ENCODE measurements at places on chromosomes 7 and 10. TPM values are rescaled to one million over a fixed set of nuclear protein-coding genes. Genes with fewer than 3 reads are reported as not detected.

- no peak overlapping the region for H3K4me3 ChIP-seq
- no peaks in the 10 kb centered on the region for H3K36me3 ChIP-seq
- H3K4me1 ChIP-seq: no peaks in the 10 kb centered on the region
- H3K27me3 ChIP-seq: no peaks in the 10 kb centered on the region
- H3K27ac ChIP-seq: no peak overlapping the region
- DNase-seq: no peak
These were observed 208.8 kb upstream of the SEMA3E start for GRCh38 chr7:83857691-83858090.

DNA sequence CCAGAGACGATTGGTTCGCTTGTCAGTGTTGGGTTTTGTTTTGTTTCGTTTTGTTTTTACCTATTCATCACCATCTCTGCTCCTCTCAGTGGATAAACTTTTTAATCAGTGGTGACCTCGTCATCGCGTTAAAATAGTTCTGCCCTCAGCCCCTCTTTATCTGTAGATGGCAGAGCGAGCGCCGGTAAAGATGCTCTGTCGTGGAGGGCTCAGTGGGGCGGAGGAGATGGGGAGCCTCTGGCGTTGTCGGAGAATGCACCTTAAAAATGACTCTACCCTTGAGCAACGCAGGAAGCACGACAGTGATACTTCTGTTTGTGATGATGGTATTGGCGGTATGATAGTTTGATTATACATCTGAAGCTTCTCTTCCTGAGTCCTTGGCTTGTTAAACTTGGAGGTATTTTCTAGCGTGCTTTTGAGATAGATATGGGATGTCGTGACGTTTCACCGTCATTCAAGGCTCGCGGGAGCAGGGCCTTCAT lies 554 bp downstream of the CSGALNACT2 start:
- H3K36me3 ChIP-seq: no peaks in the 10 kb centered on the region
- H3K27me3 ChIP-seq: no peaks in the 10 kb centered on the region
- H3K4me3 ChIP-seq: peak overlapping the region; percentile 82
- peaks cover 15% of the 10 kb centered on the region for H3K4me1 ChIP-seq

Gene CAPZA2
- 244 TPM for total RNA-seq

DNA sequence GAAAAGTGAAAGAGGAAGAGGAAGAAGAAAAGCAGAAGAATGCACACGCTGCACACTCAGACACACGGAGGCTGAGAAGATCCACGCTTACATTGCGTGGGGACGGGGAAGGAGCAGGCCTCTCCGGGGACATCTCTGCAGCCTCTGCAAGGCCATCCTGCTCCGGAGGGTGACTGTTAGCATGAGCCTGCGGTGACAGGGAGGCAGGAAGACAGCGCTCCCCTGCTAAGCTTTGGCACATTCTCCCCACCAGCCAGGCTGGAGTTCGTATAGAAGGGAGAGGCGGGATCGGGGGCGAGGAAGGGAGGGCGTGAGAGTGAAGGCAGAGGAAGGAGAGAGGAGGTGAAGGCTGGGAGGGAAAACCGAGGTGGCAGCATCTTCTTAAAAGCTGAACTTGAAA lies 366.0 kb upstream of the SHH start:
- H3K27me3 ChIP-seq: peaks cover 16% of the 10 kb centered on the region
- H3K36me3 ChIP-seq: no peaks in the 10 kb centered on the region
- peaks cover 6% of the 10 kb centered on the region for H3K4me1 ChIP-seq
- DNase-seq: no peak

Gene ADGRA1
- 0.80 TPM for total RNA-seq

DNA sequence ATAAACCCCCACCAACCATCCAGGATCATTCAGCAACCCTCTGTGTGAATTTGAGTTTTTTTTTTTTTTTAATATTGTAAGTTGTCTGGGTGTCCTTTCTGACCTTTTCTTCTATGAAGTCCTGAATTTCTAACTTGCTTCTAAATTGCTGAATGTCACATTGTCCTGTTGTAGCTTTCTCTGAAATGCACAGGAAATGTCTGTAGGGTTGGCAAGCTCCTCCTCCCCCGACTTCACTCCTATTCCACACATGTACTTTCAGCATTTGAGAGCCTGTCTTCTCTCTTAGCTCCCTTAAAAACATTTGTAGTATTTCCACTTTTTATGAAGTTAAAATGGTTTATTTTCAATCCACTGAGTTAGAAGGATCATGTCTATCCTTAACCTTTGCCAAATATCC lies 3.3 kb upstream of the CNNM2 start:
- H3K36me3 ChIP-seq: no peaks in the 10 kb centered on the region

GRCh38 chr7:155897758-155898386 lies 85.6 kb upstream of the SHH start:
- no peak overlapping the region for H3K4me3 ChIP-seq
- no peaks in the 10 kb centered on the region for H3K4me1 ChIP-seq
- DNase-seq: no peak
- H3K27ac ChIP-seq: no peak overlapping the region

DNA sequence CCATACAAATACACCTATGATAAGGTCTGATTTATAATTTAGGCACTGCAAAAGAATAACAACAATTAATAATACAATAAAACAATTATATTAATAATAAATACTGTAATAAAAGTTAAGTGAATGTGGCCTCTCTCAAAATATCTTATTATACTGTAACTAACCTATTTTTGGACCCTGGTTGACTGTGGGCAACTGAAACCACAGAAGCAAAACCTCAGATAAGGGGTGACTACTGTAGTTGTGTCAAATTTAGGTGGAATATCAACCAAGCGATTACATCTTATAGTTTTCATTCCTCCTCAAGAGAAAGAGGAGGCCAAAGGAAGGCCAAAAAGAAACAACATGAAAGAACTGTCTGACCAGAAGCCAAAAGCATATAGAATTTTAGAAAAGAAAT lies 103.9 kb downstream of the SKAP2 start:
- no peak overlapping the region for H3K4me3 ChIP-seq
- no peaks in the 10 kb centered on the region for H3K27me3 ChIP-seq
- no peaks in the 10 kb centered on the region for H3K36me3 ChIP-seq
- no peak for DNase-seq

Gene RADIL
- 3.0 TPM for total RNA-seq

Gene ACTL6B
- total RNA-seq: not detected

DNA sequence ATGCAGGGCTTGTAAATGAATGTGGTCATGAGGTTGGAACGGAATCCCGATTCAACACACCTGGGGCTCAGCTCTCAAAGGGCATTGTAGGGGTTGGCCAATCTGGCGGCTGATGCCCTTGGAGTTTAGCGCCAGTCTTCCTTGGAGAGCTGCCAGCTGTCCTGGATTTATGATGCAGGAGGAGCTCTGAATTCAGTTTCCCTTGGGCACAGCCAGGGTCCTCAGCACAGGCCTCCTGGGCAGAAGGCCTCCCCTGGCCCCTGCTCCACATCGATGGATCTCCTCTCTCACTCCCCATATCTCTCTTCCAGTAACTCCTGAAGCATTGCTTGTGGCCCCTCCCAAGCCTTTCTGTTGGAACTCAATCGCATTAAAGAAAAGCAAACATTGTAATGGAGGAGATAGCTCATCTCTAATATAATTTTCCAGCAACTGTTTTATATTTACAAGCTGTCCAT lies 985 bp upstream of the CYTH3 start:
- no peak for DNase-seq
- no peak overlapping the region for H3K27ac ChIP-seq
- peaks cover 23% of the 10 kb centered on the region for H3K4me1 ChIP-seq
- H3K4me3 ChIP-seq: no peak overlapping the region
- peaks cover 2% of the 10 kb centered on the region for H3K27me3 ChIP-seq
- H3K36me3 ChIP-seq: peaks cover 5% of the 10 kb centered on the region

DNA sequence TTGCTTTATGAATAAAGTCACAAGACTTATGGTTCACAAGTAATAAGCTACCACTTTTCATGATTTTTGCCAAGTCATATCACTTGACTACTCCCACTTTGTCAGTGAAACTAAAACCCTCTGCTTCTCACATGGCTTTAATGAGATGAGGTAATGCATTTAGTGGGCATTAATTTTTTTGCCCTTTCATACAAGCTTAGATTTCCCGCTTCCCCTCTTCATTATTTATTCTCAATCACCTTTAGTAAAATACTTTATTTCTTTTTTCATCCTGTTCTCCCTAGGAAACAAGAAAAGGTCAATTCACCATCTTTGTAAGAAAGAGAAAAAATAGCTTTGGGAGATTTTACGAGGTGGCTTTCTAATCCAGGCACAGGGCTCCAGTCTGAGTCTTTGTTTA lies 109.6 kb upstream of the STARD3NL start:
- DNase-seq: no peak
- H3K4me3 ChIP-seq: no peak overlapping the region
- no peak overlapping the region for H3K27ac ChIP-seq

GRCh38 chr10:32471232-32471631 lies 25.3 kb downstream of the CCDC7 start:
- no peak for DNase-seq
- no peak overlapping the region for H3K27ac ChIP-seq
- H3K4me3 ChIP-seq: no peak overlapping the region
- no peaks in the 10 kb centered on the region for H3K4me1 ChIP-seq

DNA sequence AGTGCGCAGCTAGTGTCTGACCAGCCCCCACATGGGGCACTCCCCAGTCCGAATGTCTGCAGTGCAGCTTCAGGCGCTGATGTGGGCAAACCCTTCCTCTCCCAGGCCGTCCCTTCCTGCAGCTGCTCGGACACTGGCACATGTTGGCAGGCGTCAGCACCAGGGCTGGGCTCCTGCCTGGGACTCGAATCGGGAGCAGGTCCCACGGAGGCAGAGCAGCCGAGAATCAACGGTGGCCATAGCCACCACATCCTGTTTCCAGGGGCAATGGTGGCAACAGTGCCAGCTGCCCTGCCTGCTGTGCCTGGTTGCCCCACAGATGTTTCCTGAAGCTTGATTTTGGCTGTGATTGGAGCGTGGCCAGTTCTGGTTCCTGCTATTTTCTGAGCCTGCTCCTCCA lies 65.8 kb downstream of the MGMT start:
- no peak overlapping the region for H3K27ac ChIP-seq
- H3K36me3 ChIP-seq: peaks cover under 1% of the 10 kb centered on the region
- peaks cover 24% of the 10 kb centered on the region for H3K4me1 ChIP-seq
- no peak overlapping the region for H3K4me3 ChIP-seq
- peak; percentile 37 for DNase-seq

GRCh38 chr10:11037991-11038390 lies 20.3 kb downstream of the CELF2 start:
- H3K4me3 ChIP-seq: no peak overlapping the region
- no peaks in the 10 kb centered on the region for H3K27me3 ChIP-seq
- DNase-seq: no peak

DNA sequence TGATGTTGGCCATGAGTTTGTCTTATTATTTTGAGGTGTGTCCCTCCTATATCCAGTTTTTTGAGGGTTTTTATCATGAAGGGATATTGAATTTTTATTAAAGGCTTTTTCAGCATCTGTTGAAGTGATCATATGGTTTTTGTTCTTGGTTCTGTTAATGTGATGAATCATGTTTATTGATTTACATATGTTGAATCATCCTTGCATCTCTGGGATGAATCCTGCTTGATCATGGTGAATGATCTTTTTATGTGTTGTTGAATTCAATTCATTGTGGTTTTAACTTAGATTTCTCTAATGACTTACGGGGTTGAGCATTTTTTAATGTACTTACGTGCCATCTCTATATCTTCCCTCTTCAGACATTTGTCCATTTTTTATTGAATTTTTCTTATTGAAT lies 22.9 kb downstream of the DLD start:
- H3K4me1 ChIP-seq: no peaks in the 10 kb centered on the region
- H3K27ac ChIP-seq: no peak overlapping the region
- H3K4me3 ChIP-seq: no peak overlapping the region
- H3K36me3 ChIP-seq: peaks cover 22% of the 10 kb centered on the region

GRCh38 chr10:97048649-97049427 lies 136.9 kb downstream of the SLIT1 start:
- H3K27me3 ChIP-seq: no peaks in the 10 kb centered on the region
- no peaks in the 10 kb centered on the region for H3K36me3 ChIP-seq
- H3K27ac ChIP-seq: no peak overlapping the region

DNA sequence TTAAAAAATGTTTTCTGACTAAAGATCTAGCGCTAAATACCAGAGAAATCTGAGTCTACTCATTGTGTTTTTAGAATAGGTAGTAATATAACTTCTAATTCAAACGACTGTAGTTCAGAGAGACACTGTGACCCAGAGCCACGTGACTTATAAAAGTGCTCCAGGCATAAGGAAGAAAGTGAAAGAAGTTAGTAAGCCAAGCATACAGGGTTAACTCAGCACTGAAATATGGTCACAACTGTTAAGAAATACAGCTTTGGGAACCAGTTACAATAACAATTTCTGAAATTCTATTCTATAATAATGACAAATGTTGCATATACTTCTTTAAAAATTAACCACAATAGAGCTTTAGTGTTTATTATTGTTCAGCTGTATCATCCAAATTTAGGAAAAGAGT lies 119.1 kb downstream of the TFEC start:
- H3K36me3 ChIP-seq: no peaks in the 10 kb centered on the region
- no peak overlapping the region for H3K4me3 ChIP-seq
- H3K27me3 ChIP-seq: no peaks in the 10 kb centered on the region
- no peak for DNase-seq
- no peaks in the 10 kb centered on the region for H3K4me1 ChIP-seq
- no peak overlapping the region for H3K27ac ChIP-seq

Gene ASB10
- 3.1 TPM for total RNA-seq

DNA sequence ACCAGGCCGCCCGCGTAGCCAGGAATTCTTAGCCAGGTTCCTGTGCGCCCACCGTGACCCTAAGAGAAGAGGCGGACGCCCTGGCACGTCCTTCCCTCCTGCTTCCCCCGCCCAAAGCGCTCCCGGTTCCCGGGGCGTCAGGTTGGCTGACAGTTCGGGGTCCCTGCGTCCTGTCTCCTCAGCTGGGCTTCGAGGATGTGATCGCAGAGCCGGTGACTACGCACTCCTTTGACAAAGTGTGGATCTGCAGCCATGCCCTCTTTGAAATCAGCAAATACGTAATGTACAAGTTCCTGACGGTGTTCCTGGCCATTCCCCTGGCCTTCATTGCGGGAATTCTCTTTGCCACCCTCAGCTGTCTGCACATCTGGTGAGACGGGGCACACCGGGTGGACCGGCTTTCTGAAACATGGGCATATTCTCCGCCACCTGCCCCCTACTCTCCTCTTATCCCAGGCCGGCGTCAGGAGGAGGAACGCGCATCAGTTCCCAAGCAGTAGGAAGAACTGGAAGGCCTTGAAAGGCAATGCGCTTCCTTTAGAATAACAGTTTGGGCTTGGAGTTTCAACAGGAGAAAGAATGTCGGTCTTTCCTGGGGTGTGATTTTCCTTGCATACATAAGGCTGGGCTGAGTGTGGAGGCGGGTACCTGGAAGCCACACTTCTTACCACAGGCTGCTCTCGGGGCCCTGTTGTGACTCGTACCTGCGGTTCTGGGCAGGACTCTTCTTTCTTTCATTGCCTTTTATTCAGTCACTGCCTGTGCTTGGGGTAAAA lies 728 bp downstream of the CAV2 start:
- H3K4me1 ChIP-seq: peaks cover 11% of the 10 kb centered on the region
- H3K36me3 ChIP-seq: no peaks in the 10 kb centered on the region
- peak overlapping the region; percentile 75 for H3K4me3 ChIP-seq
- peak overlapping the region; percentile 81 for H3K27ac ChIP-seq
- DNase-seq: peak; percentile 51
